ENCODE measurements at places on chromosomes 3 and 15.
A peak's percentile ranks its signal among the peaks of the same experiment; 100 is the strongest.

DNA sequence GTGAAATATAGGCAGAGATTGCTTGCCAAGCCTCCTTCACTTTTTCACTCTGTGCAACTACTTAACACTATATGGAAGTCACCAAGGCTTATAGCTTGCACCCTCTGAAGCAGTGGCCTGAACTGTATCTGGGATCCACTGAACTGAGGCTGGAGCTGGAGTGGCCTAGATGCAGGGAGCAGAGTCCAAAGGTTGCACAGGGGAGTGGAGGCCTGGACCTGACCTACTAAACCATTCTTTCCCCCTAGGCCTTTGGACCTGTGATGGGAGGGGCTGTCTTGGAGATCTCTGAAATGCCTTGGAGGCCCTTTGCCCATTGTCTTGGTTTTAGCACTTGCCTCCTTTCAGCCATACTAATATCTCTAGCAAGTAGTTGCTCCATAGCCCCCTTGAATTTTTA, 57.5 kb downstream of the P2RY1 start:
- no peak for DNase-seq

DNA sequence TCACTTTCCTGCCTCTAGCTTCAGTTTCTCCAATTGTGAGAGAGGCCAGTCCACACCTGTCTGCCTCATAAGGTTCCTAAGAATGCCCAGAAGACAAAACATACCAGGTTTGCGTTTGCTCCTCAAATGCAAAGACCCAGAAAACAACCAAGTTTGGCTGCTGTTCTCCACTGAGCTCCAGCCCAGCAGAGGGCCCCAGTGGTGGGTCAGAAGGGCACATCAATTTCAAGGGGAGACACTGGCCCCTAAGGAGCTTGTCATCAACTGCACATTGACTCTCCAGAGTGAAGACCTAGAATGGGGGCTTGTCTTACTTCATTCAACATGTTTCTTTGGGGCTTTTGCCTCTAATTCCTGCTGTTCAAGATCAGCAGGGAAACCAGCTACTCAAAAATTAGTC, 127.9 kb upstream of the SLC6A11 start:
- no peak for DNase-seq

DNA sequence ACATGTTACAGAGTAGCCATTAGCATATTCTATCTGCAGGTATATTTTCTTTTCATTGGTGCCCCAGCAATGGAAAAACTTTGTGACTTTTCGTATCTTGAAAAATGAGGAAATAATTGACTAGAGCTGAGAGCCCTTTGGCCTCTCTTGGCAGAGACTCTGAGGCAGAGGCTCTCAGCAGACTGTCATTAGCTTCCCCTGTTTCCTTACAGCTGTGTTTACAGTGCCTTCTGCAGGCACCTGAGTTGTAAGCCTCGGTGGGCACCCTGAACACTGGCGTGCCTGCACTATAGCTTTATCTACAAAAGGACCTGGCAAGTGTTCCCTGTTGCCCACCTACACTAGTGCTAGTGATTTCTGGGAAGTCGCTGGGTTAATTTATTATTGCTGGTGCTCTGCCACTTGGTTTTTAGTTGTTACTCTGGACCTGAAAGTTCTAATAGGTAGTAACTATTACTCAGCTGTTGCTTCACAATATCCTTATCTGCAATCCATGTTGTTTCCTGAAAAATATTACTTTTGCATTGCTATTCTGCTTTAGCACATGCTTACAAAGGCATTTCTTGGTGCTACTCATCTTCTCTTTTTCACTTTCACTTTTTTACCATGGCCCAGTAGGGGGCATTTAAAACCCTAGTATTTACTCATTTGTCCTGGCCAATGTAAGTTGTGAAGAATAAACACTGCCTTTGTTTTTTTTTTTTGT, 7.8 kb upstream of the GPR171 start:
- DNase-seq = no peak

DNA sequence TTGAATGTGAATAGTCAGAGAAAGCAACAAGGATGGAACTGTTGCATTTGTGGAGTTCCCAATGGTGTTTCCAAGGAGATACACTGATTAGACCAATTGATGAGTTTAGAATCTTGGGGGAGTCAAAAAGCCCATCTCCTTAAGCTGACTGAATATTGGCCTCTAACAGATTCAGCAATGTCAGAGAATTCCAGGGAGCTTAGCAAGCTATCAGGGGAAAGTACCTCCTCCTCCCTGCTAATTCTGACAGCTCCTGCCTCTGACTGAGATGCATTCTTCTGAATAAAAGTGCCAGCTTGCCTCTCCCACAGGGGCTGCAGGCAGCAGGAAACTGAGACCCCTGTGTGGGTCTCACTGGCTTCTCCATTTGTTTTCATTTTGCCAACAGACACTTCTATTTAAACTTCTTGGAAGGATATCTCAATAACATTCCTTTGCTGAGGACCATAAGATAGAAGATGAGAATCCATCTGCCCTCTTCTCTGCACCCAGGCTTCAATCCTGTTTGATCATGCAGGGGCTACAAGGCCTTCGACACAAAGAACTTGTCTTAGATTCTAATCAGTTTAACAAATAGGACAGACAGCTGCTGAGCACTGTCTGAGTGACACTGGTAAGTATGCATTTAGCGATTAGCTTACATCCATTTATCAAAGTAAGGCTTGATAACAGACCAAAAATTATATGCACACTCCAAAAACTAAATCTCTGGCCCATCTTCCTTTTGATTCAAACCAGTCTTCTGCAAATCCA, 1080.8 kb downstream of the TUSC7 start:
- DNase-seq = no peak

DNA sequence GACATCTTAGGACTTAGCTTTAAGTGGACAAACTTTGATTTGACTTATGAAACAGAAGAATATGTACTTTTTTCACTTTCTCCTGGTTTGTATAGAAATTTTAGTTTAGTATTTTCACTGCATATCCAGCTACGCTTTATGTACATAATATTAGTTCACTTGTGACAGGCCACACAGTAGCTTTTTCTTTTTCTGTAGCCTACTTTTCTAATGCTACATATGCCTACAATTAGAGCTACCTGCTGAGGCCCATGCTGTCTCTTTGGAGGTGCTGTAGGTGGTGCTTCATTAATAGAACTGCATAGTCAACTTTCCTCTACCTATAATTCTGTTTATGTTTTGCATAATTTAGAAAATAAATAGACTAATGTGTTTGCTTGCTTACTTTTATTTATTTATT, 191.6 kb downstream of the NLGN1 start:
- no peak for DNase-seq

- DNase-seq = no peak
Observed at GRCh38 chr15:52559575-52559974, 9.3 kb downstream of the ARPP19 start.

DNA sequence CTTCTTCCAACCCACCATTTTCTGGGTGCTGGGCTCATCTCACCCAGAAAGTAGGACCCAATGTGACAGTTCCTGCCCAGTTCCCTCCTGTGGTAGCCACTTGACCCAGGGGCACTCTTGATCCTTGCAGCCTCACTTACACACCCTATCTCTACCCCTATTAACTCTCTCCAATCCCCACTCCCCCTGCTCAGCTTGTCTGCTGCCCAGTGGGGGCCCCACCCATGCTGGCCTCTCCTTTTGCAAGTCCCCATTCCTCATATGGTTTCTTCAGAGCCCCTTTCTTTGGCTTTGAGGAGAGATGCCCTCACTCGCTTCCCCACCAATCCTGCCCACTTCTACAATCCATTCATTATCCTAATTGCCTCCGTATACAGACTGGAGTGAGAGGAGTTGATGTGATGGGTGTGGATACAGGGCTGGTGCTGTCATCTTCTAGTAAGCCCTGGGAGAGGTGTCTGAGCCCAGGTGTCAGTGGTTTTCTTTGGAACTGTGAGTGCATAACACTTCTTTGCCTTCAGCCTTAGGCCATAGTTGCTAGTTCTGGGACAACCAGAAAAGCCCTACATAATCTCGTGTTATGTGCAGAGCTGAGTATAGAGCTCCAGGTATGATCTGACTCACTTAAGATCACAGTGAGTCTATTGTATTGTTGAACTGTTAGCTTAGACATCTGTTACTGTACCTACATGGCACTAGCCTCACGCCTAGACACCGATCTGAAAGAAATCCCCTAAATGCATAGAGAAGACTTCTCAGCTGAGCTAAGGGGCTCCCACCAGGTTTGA, 4.8 kb upstream of the CCR5 start:
- no peak for DNase-seq

- DNase-seq = peak; percentile 50
Observed at GRCh38 chr3:46812237-46812791, 50.9 kb downstream of the MYL3 start.

GRCh38 chr3:181239441-181239840, 249.9 kb upstream of the DNAJC19 start:
- no peak for DNase-seq

- no peak for DNase-seq
Observed at GRCh38 chr3:195236801-195237570, 34.0 kb downstream of the XXYLT1 start.

- DNase-seq = no peak
Observed at GRCh38 chr3:189563853-189564563, 67.2 kb upstream of the TP63 start.

- DNase-seq = no peak
Observed at GRCh38 chr3:194298331-194299227, 52.5 kb downstream of the CPN2 start.

DNA sequence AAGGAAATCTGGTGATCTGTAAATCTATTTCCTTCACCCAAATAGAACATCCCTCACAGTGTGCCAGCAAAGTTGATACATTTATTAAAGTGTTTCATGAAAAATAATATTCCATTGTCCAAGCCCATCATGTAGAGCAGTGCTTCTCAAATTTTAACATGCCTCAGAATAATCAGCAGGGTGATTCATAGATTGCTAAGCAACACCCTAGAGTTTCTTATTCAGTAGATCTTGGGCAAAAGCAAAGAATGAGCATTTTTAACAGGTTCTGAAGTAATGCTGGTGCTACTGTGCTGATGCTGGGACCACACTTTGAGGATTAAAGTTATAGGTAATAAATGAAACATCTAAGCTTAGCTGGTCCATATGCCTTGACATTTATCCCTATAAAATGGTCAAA, 210.5 kb downstream of the ZIC4 start:
- DNase-seq = no peak

DNA sequence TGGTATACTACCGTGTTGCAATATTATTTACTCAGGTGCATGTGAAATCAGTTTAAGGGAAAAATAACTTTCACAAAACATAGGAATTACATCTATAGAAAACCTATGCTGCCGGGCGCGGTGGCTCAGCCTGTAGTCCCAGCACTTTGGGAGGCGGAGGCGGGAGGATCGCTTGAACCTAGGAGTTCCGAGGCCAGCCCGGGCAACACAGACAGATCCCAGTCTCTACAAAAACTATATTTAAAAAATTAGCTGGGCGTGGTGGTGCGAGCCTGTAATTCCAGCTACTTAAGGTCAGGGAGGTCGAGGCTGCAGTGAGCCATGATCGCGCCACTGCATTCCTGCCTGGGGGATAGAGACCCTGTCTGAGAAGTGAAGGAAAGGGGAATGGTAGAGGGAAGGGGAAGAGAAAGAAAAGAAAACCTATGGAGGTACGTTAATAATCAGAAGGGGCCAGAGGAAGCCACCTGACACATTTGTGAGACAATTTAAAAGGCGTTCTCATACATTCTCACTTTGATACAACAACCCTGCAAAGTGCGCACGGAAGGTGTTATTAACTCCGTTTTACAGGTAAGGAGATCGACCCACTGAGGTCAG, 456 bp upstream of the TMEM62 start:
- DNase-seq = no peak

DNA sequence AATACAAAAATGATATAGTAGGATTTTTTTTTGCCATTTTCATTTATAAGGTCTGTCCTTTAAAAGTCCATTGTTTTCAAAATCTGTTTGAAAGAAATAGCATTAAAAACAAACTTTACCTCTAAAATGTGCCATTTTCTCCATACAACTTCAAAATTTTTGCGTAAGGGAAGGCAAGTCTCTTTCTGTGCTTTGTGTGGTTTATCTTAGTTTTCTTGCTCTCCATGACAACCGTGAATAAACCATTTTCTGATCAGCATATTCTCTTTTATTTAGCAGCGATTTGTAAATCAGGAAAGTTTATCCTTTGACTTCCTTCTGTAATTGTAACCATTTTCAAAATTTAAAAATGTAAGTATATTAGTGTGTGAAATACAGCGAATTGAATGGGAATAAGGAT, 147.9 kb upstream of the CGNL1 start:
- no peak for DNase-seq

- DNase-seq = no peak
Observed at GRCh38 chr15:63146684-63147083, 10.6 kb downstream of the RPS27L start.

DNA sequence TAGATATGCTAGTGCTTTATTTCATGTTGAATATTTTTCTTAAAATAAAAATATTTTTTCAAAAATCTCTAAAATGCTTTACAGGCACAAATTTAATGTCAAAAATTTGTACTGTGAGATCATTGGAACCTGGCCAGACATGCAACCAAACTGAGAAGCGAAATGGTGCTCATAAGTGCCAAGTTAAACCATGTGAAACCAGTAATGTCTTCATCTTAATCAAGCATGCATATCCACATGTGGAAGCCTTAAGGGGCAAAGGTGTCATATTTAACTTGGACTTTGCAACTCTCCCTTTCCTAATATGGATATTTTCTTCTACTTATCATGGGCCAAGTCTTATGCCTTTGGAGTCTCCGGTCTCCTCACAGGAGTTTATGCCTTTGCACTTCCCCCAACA, 208.9 kb upstream of the COL8A1 start:
- no peak for DNase-seq

GRCh38 chr15:64282701-64283100, 73.3 kb downstream of the CSNK1G1 start:
- no peak for DNase-seq

DNA sequence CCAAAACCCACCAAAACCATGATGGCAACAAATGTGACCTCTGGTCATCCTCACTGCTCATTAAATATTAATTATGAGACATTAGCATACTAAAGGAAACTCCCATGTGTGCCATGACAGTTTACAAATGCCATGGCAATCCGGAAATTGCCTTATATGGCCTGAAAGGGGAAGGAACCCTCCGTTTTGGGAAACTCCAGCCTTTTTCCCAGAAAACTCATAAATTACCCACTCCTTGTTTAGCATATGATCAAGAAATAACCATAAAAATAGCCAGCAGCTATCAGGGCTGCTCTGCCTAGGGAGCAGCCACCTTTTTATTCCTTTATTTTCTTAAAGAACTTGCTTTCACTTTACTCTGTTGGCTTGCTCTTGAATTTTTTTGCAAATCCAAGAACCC, 992.7 kb downstream of the NTRK3 start:
- no peak for DNase-seq

Measured in T-helper 22 cell (primary cell).